ENCODE measurements at places on chromosomes 2 and 18. TPM values are rescaled to one million over a fixed set of nuclear protein-coding genes. Genes with fewer than 3 reads are reported as not detected.

DNA sequence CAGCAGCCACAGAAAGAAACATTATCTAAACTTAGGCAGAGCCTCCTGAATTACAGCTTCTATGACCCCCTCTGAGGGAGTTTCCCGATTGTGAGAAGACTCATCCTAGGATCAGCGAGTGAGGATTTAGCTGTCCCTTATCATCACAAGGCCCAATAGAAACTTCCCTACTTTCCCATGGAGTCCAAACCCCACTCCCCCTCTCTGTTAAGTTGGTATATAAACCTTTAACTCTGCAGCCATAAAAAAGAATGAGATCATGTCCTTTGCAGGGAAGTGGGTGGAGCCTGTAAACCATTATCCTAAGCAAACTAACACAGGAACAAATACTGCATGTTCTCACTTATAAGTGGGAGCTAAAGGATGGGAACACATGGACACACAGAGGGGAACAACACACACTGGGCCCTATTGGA, 78.8 kb downstream of the MYL12B start:
- no peaks in the 10 kb centered on the region for H3K36me3 ChIP-seq
- no peak overlapping the region for H3K27ac ChIP-seq
- H3K4me3 ChIP-seq: no peak overlapping the region
- no peaks in the 10 kb centered on the region for H3K27me3 ChIP-seq
- DNase-seq: no peak
- H3K4me1 ChIP-seq: no peaks in the 10 kb centered on the region

NDC80 gene
- polyA plus RNA-seq: 3.4 TPM

GRCh38 chr2:84678214-84678613, 161.9 kb downstream of the DNAH6 start:
- H3K4me3 ChIP-seq: no peak overlapping the region
- H3K4me1 ChIP-seq: no peaks in the 10 kb centered on the region
- no peak overlapping the region for H3K27ac ChIP-seq
- no peaks in the 10 kb centered on the region for H3K36me3 ChIP-seq
- no peak for DNase-seq
- H3K27me3 ChIP-seq: no peaks in the 10 kb centered on the region

GRCh38 chr2:138503652-138504051, 2.1 kb downstream of the SPOPL start:
- no peaks in the 10 kb centered on the region for H3K27me3 ChIP-seq
- H3K4me1 ChIP-seq: peaks cover 24% of the 10 kb centered on the region
- H3K27ac ChIP-seq: no peak overlapping the region
- DNase-seq: no peak

DNA sequence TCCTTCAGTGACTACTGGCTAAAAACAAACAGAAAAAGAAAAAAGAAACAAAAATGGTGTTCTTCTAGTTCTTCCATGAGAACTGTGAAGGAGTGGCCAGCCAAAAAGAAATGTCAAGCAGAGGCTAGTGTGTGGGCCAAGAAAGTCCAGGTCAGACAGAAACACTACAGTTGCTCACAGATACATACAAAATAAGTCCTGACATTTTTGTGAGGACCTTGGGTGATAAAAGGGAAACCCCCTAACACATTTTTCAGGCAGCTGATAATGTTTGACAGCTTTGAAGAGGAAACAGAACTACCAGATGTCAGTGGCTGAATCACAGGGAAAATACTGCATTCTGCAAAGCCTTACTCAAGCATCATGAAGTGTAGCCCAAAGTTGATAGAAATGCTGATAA, 28.1 kb downstream of the ARHGAP25 start:
- no peak for DNase-seq
- H3K27me3 ChIP-seq: no peaks in the 10 kb centered on the region
- H3K27ac ChIP-seq: no peak overlapping the region
- no peaks in the 10 kb centered on the region for H3K36me3 ChIP-seq
- H3K4me1 ChIP-seq: no peaks in the 10 kb centered on the region
- H3K4me3 ChIP-seq: no peak overlapping the region

DNA sequence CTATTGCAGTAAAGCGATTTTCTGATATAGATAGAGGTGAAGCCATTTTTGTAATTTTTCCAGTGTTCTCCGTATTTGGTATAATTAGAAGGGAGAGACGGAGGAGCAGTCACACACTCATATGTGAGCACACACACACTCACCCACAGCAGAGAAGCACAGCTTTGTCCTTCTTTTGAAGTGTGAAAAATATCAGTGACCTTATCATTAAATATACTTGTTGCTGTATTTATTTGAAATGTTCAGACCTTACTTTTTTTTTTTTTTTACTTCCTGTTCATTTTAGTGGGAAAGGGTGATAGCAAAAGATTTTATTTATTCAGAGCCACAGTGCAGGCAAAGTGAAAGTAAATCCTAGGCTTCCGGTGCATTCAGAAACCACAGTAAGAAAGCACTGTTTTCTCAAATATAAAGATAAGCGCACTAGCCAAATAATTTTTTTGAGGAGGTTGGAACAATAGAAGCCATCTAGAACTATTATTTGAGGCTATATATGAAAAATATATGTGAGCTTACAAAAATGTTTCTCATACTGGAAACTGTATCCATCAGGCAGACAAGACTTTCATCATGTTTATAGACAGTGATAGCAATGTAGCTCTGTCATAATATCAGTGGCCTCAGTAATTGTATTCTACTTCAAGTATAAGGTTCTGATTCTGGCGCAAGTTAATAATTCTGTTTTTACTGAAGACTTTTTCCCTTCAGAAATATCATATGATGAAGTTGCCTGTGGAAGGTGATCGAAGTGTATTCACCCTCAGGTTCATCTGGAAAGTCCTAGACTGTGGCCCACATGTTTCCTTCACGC, 37.2 kb downstream of the TSHZ1 start:
- peak overlapping the region; percentile 76 for H3K27ac ChIP-seq
- no peak overlapping the region for H3K4me3 ChIP-seq
- no peaks in the 10 kb centered on the region for H3K27me3 ChIP-seq
- peaks cover 7% of the 10 kb centered on the region for H3K4me1 ChIP-seq
- no peaks in the 10 kb centered on the region for H3K36me3 ChIP-seq

GRCh38 chr2:15133461-15133860, 427.7 kb downstream of the NBAS start:
- no peaks in the 10 kb centered on the region for H3K27me3 ChIP-seq
- no peak overlapping the region for H3K4me3 ChIP-seq
- no peaks in the 10 kb centered on the region for H3K36me3 ChIP-seq
- no peaks in the 10 kb centered on the region for H3K4me1 ChIP-seq
- H3K27ac ChIP-seq: no peak overlapping the region

DNA sequence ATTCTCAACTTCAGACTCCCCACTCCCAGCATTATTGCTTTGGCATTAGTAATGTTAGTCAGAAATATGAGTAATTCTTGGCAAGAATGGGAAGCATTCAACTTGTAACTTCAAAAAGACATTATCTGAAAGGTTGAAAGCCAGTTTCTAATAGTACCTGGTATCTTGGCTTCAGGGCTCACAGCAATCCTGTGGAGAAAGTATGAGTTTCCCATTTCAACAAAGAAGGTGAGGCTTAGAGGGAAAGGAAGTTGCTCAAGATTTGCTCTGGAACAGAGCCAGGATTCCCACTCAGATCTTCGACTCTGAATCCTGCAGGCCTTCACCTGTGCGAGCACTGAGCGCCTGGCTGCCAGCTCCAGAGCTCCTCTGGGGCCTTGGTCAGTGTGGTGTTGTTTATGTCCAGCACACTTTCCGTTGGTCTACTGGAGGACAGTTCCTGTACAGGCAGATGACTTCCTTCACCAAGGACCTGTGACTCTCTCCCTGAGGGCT, 136.1 kb downstream of the MCFD2 start:
- H3K4me3 ChIP-seq: no peak overlapping the region
- DNase-seq: peak; percentile 25
- H3K27ac ChIP-seq: no peak overlapping the region

GRCh38 chr2:185127412-185127811, 529.1 kb downstream of the ZNF804A start:
- H3K4me1 ChIP-seq: no peaks in the 10 kb centered on the region
- no peaks in the 10 kb centered on the region for H3K27me3 ChIP-seq
- no peak overlapping the region for H3K27ac ChIP-seq
- no peak overlapping the region for H3K4me3 ChIP-seq

GRCh38 chr18:72160510-72161445, 383.4 kb downstream of the CBLN2 start:
- H3K4me1 ChIP-seq: no peaks in the 10 kb centered on the region
- H3K27me3 ChIP-seq: no peaks in the 10 kb centered on the region
- H3K4me3 ChIP-seq: no peak overlapping the region
- no peak overlapping the region for H3K27ac ChIP-seq

LIMS4 gene
- 0.54 TPM for polyA plus RNA-seq

DNA sequence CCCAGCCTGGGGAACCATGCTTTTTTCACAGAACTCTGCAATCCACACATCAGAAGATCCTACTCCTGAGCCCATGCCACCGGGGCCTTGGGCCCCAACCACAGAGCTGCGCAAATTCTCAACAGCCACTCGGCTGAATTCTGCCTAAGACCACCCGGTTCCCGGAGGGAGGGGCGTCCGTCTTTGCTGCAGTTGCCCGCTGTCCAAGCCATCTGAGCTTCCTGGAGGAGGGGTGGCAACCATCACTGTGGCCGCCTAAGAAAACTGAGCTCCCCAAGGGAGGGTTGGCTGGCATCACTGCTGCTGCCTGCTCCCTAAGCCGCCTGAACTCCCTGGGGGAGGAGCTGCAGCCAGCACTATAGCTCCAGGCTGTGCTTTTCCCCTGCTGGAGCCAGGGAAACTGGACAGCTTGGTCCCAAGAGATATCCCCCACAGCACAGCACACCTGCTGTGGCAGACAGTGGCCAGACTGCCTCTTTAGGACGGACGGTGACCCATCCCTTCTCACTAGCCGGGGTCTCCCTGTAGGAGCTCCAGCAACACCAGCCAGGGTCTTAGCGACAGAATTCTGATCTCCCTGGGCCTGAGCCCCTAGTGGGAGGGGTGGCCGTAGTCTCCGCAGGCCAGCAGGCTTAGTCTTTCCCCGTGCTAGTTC, 1411.6 kb upstream of the CDH2 start:
- DNase-seq: no peak
- no peaks in the 10 kb centered on the region for H3K36me3 ChIP-seq
- no peak overlapping the region for H3K27ac ChIP-seq
- H3K27me3 ChIP-seq: no peaks in the 10 kb centered on the region

DNA sequence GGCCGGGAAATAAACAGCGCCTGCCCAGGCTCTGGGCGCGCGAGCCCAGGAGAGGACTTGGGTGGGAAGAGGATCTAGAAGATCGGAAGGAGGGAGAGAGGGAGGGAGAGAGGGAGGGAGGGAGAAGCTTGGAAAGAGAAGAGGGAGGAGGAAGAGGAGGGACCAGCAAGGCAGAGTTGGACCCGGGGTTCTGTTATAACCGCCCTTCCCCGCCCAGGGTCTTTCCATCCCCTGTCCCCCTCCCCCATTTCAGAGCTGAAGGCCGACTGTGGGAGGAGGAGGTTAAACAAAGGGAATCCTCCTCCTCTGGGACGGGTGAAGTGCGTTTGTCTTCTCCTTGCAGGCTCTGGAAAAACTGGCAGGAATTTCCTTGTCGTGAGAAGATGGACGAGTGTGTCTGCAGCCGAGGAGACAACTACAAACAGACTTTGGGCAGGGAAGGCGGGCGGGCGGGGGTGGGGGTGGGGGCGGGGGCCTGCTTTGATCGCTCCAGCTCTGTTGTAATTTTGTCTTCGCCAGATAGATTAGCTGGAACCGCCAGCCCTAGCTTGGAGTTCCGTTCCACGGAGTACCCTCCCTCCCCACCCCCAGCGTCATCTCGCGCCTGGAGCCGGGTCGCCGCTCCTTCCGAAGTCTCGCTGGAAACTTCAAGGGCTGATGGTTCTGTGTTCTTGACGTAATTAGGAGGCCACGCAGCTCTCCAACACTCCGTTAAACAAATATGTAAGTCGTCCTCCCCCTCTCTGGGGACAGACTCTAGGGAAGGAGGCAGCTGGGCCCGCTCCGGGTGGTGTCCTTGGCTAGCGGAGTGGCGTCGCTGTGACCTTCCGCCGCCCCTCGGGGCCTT, 6.4 kb upstream of the SP9 start:
- H3K27ac ChIP-seq: no peak overlapping the region
- DNase-seq: peak; percentile 58
- H3K36me3 ChIP-seq: no peaks in the 10 kb centered on the region
- peaks cover 2% of the 10 kb centered on the region for H3K4me1 ChIP-seq

STEAP3 gene
- 8.1 TPM for polyA plus RNA-seq

DNA sequence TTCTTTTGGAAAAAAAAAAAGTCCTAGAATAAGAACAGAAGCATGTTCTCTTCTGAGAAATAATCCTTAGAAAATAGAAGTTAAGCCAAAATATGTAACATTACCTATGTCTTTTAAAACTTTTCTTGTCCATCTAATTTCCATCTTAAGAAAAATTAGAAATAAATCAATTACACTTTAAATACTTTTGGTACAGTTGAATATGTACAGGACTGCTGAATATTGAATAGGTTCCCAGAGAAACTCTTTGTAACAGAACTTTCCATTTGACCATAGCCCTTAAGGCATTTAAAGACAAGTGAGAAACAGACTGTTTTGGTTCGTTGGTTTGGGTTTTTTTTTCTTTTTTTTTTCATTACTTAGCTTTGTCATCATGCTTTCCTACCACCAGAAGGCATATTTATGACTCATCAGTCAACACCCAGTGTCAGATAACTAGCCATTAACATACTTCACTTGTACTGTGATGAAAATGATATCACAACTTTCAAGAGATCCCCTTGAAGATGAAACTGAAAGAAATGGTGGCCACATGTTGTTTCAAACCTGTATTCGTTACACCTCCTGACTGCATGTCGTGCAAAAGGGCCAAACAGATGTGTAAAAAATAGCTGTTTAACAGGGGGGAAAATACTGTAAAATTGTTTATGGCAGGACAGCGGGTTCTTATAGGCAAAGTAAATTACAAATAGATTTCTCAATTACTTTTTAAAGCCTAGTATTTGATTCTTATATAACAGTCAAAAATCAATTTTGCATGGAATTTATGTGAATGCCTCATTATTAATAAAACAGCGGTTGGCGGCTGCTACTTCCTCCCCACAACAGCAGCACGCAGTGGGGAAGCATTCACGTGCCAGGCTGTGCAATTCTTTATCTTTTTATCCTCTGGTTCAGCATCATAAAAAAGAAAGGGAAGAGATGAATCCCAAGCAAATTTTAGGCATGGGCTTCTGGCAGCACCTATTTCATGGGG, 280.7 kb upstream of the HNRNPA3 start:
- no peak for DNase-seq
- H3K4me1 ChIP-seq: no peaks in the 10 kb centered on the region
- H3K4me3 ChIP-seq: no peak overlapping the region
- H3K27ac ChIP-seq: no peak overlapping the region
- no peaks in the 10 kb centered on the region for H3K36me3 ChIP-seq

- no peak overlapping the region for H3K4me3 ChIP-seq
- no peak overlapping the region for H3K27ac ChIP-seq
- no peaks in the 10 kb centered on the region for H3K4me1 ChIP-seq
- H3K36me3 ChIP-seq: no peaks in the 10 kb centered on the region
- no peak for DNase-seq
Observed at GRCh38 chr2:5474716-5475115, 217.5 kb upstream of the SOX11 start.

KRCC1 gene
- 31.2 TPM for polyA plus RNA-seq

Data from lung (tissue), 17 donors.